ENCODE measurements at places on chromosomes 12 and 14.

- peak; percentile 70 for DNase-seq
These were observed 304.1 kb upstream of the SSTR1 start for GRCh38 chr14:37903343-37904191.

- peak; percentile 29 for DNase-seq
These were observed 181.7 kb upstream of the ARID2 start for GRCh38 chr12:45547822-45548221.

GRCh38 chr14:54002653-54003052 lies 46.0 kb upstream of the BMP4 start:
- peak; percentile 24 for DNase-seq

DNA sequence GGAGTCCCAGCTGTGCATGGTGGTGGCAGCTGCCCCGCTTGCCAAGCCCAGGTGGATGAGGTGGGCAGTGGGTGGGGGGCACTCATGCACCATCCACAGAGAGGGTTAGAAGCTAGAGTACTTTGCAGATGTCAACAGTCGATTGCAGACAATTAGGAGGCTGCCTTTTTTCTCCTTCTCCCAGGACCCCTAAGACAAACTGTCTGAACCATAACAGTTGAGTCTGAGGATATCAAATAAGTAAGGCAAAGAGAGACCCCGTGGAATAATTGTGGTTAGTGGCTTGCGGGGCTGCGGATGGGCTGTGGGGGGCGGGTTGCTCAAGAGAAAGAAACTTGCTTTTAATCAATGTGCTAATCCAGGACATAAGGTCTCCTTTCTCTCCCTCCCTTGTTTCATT lies 926.2 kb downstream of the VRK1 start:
- DNase-seq = no peak

GRCh38 chr12:80925237-80925636 lies 12.5 kb downstream of the LIN7A start:
- DNase-seq = no peak

DNA sequence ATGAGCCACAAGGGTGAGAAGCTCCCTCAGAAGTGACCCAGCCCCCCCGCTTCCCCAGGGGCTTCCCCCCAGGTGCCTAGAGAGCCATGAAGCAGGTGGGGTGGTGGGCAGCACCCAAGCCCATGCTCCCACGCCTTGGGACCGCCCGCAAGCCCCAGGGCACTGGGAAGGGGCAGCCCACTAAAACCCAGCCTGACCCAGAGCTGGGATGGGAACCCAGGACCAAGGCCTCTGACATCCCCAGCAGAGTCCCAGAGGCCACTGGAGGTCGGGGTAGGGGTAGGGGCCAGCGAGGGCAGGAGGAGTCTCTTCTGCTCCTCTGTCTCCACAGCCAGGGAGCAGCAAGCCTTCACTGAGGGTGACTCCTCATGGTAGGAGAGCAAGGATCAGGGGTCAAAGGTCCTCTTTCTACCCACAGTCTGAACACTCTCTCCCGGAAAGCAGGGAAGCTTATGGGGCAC lies 86.5 kb upstream of the ZFP36L1 start:
- no peak for DNase-seq

- DNase-seq = no peak
These were observed 684 bp upstream of the ABCB9 start for GRCh38 chr12:122966743-122967550.

DNA sequence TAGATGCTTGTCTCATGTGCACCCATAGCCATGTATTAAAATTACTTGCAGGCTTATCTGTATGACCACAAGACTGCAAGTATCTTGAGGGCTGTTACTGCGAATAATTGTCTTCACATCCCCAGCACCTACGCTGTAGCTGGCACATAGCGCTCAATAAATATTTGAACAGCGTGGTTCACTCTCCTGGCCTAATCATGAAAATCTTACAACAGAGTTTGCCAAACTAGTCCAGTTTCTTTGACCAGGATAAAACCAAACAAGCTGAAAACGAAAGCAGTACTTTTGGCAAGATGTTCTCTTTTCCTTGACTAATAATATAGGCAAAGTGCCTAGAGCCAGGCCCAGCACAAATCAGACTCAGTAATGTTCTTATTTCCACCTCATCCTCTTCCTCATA lies 106.7 kb downstream of the RPS29 start:
- no peak for DNase-seq

GRCh38 chr12:106980944-106981343 lies 6.0 kb downstream of the MTERF2 start:
- no peak for DNase-seq

DNA sequence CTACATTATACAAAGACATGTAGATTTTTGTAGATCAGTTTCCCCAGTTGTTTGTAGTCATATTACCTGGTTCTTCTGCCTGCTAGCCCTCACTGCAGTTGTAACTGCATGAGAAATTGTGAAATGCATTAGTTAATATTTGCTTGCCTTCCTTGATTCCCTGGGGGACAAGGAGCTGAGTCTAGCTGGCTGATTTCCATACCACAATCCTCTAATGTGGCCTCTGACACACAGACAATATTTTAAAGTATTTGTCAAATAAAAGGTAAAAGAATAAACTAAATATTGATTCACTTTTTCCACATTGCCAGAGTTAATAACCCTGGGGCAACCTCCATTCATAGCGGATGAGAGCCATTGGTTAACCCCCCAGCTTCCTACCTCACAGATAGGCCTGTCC lies 128.8 kb upstream of the TMEM132C start:
- no peak for DNase-seq

GRCh38 chr12:68356060-68356695 lies 24.0 kb upstream of the MDM1 start:
- no peak for DNase-seq

GRCh38 chr12:44976246-44976645 lies 74.7 kb downstream of the DBX2 start:
- no peak for DNase-seq

GRCh38 chr14:35573911-35574310 lies 39.9 kb downstream of the INSM2 start:
- no peak for DNase-seq

- DNase-seq = no peak
These were observed 57.9 kb downstream of the MARK3 start for GRCh38 chr14:103443111-103443510.

DNA sequence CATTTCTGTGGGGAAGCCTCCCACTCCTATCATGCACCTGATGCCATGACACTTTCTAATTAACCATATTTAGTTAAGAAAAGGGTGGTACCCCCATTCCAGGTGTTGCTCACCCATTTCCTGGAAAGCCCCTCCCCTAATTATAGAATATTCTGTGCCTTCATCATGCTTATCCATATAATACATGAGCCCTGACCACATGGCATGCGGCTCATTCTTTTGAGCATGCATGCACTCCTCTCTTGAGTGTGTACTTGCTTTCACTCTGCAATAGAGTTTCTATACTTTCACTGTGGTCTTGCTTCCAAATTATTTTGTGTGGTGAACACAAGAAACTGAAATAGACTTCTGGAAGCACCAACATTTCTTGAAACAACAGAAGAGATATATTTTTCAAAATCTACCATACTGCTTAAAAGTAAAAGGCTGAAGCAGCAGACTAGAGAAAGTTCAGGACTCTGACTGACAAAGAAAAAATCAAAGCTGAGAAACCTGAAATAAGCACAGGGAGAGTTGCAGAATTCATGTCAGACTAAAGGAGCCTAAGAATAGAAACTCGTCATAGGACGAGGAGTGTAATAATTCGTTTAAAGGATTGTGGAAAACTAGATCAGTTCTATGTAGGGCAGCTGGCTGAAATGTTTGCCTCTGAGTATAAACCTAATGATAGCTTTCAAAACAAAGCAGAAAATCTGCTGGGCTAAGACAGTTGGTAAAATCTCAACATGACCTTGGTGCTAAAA lies 144.8 kb downstream of the KITLG start:
- DNase-seq = no peak

- DNase-seq = peak; percentile 39
These were observed 149.2 kb upstream of the BTG1 start for GRCh38 chr12:92294676-92295440.

GRCh38 chr12:46550266-46550879 lies 177.8 kb upstream of the SLC38A2 start:
- DNase-seq = no peak

- DNase-seq = peak; percentile 1
These were observed 1987.2 kb upstream of the SEL1L start for GRCh38 chr14:83520837-83521236.

DNA sequence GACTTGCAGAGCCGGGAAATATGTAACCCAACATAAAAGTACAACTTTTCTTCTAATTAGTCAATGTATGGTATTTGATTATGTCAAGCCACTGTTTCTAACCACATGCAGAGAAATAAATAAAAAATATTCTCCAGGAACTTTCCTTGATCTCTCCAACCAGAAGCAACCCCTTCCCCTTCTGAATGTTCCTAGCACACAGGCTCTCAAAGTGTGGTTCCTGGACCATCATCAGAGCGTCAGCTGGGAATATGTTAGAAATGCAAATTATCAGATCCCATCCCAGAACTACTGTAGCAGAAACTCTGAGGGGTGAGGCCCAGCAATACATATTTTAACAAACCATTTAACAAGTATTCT lies 21.0 kb upstream of the ITPR2 start:
- DNase-seq = no peak

- DNase-seq = no peak
These were observed 78.4 kb downstream of the HECTD4 start for GRCh38 chr12:112303799-112304198.

DNA sequence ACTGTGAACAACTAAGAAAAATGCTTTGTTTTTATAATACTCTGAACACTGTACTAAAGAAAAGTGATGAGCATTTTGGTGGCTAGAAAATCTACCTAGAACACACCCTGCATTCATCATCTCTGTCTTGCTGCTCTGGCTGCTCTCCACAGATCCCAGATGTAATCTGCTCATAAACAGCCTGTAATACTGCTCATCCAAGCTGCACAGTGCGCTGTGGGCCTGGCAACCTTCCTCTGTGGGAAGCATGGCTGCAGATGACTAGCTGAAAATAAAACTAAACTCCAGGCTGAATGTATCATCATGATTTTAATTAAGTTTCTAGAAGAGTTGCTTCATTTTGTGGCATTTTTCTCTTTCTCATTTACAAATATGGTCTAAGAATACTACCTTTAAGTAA lies 200.7 kb downstream of the SLC2A13 start:
- DNase-seq = peak; percentile 16

DNA sequence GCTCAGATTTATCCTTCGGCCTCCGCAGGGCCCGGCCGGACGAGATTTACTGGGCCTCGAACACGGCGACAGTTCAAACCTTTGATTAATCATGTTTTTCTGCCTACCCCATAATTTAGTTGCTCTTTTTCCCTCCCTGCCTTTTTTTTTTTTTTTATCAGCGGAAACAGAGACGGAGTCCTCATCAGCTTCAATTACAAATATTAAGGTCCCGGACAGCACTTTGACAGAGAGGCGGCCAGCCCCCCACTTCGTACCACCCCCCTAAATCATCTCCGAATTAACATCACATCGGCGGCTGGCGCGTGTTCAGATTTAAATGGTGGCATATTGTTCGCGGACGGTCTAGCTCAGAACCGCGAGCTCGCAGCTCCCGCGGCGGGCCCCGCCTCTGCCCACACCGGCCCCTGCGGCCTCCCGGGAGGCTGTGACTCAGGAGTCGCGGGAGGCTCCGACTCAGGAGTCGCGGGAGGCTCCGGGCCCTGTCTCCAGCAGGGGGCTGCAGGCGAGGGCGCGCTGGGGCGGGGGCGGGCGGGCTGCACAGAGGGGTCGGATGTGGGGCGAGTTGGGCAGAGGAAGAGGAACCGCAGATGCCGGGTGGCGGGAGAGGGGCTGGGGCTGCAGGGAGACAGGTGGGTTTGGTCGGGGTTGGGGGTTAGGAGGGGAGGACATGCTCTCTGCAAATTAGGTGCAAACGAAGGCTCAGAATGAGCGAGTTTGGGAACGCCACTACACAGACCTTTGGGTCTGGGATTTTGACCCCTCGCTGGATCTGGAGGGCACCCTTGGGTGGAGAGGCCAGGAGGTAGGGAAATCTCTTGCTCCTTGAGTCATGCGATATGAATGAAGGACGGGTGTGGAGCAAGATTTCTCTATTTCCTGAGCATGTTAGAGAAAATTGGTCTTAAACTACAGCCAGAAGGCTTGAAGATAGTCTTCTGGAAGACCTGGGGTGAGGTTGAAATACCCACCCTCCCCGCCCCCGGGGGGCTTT lies 19.6 kb upstream of the ATP5MC2 start:
- DNase-seq = peak; percentile 69

DNA sequence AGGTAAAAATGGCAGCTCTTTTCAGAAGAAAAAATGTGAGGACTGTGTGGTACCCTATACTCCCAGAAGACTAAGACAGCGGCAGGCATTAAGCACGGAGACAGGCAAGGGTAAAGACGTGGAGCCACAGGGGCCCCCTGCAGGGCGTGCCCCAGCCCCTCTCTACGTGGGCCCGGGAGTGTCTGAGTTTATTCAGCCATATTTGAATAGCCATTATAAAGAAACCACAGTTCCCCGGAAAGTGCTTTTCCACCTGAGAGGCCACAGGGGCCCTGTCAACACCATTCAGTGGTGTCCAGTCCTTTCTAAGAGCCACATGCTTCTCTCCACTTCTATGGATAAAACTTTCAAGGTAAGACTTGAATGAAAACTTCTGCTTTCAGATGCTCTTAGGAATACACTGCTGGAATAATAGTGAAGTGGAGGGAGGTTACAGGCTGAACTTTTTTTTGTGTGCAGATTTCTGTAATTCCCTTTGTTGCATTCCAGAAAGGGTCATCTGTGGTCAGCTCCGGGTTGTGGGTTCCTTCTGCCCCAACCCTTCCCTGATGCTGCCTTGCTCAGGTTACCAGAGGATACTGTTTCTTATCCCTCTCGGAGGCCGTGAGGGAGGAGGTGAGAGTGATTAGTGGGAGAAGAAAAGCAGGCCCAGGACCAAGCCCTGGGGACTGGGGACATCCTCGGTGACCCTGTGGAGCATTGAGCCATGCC lies 58.4 kb downstream of the SLC25A47 start:
- DNase-seq = no peak

GRCh38 chr12:65518771-65519170 lies 240.3 kb downstream of the MSRB3 start:
- DNase-seq = no peak

DNA sequence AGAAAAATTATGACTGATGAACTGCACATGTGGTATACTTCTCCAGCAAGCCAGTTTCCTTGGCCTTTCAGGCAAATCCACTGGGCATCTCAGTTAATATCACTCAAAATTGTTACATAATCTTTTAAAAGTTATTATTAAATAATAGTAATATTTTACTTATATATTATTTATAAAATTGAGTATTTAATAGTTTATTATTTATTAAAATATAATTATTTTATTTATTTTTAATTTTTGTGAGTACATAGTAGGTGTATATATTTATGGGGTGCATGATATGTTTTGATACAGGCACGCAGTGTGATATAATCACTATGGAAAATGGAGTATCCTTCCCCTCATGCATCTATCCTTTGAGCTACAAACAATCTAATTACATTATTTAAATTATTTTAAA lies 384.1 kb upstream of the LRFN5 start:
- no peak for DNase-seq

DNA sequence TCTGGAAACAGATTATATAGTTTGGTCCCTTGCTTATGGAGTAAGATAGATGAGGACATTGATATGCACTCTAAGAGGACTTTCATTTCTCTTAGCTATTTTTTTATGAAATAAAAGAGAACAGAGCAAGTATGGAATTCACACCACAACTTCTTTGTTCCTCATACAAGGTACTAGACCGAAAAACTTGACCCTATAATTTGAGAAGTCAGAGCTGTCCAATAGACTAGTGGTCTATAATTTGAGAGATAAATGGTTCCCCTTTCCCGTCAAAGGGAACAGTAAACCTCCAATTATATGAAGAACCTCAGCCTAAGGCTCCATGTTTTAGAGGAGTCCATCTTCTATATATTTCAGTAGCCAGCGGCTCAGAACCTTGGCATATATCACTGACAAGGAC lies 58.5 kb upstream of the HIF1A start:
- DNase-seq = no peak
